ENCODE measurements at places on chromosomes 16 and 17.

DNA sequence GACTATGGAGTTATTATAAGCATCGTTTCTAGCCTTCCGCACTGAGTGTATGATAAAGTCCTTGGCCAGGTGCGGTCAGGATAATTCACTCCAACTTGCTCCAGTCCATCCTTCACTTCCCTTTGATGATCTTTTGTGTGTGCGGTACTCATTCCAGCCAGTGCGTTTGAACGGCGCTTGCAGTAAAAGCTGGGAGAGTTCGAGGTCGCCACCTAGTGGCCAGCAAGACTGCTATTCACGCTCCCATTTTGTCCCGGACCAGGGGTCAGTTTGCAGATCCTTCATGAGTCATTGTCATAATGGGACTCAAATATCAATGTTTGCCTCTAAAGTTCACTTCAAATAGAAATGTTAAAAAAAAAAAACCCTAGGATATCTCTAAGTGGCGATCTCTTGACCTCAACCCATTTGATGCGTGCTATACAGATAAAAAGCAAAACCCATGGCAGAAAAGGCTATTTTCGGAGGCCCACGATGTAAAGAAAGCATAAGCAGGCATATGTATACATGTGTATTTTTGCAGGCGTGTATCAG lies 417.1 kb downstream of the TMEM114 start:
- no peak for DNase-seq

DNA sequence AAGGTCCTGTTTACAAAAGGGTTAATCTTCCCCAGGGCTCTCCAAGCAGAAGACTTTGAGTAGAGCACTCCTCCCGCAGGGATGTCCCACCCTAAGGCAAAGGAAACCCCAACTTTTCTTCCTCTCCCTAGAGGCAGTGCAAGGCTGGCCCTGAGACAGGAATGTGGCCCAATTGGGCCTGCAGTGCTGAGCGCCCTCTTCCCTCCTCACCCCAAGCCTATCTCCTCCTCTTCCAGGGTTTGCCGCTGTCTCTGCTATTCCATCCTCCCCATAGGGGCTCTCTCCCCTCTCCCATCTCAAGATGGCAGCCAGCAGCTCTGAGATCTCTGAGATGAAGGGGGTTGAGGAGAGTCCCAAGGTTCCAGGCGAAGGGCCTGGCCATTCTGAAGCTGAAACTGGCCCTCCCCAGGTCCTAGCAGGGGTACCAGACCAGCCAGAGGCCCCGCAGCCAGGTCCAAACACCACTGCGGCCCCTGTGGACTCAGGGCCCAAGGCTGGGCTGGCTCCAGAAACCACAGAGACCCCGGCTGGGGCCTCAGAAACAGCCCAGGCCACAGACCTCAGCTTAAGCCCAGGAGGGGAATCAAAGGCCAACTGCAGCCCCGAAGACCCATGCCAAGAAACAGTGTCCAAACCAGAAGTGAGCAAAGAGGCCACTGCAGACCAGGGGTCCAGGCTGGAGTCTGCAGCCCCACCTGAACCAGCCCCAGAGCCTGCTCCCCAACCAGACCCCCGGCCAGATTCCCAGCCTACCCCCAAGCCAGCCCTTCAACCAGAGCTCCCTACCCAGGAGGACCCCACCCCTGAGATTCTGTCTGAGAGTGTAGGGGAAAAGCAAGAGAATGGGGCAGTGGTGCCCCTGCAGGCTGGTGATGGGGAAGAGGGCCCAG lies 1.0 kb downstream of the PRRT2 start:
- no peak for DNase-seq

DNA sequence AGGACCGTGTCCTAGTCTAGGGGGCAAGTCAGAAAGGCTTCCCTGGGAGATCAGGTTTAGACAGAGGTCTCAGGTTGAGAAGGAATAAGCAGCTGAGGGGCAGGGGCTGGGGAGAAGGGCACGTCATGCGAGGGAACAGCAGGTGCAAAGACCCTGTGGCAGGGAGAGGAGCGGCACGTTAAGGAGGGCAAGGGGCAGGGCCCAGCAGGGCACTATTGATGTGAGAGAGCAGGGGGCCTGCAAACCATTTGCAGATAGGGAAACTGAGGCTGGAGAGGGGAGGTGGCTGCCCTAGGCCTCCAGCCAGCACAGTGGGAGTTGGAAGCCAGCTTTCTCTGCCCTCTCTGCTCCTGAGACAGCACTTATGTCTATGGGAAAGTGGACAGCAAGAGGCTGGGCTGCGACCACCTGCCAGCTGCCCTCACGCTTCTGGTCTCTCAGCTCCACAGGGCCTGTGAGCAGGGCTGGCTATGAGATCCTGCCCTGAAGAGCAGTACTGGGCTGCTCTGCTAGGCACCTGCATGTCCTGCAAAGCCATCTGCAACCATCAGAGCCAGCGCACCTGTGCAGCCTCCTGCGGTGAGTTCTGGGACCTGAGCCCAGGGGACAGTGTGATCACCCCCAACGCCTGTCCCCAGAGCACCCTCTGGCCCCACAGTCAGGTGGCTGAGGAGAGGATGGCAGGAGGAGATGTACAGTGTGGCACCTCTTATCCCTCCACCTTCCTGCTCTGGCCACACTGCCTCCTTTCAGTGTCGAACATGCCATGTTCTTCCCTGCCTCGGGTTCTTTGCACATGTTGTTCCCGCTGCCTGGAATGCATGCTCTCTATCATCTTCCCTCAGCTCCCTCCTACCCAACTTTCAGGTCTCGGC lies 61.5 kb downstream of the USP22 start:
- no peak for DNase-seq

- DNase-seq, result no peak
Observed at GRCh38 chr17:83078378-83079351, 744 bp upstream of the METRNL start.

GRCh38 chr16:17474572-17474971 lies 3.8 kb upstream of the XYLT1 start:
- no peak for DNase-seq
